Stimulated activated CD8-positive, alpha-beta memory T cell treated with anti-CD3 and anti-CD28 coated beads, Interleukin-7, amount 100 ng/mL, for 1 hour (primary cell): ENCODE measurements at places on chromosomes 7 and 10.

DNA sequence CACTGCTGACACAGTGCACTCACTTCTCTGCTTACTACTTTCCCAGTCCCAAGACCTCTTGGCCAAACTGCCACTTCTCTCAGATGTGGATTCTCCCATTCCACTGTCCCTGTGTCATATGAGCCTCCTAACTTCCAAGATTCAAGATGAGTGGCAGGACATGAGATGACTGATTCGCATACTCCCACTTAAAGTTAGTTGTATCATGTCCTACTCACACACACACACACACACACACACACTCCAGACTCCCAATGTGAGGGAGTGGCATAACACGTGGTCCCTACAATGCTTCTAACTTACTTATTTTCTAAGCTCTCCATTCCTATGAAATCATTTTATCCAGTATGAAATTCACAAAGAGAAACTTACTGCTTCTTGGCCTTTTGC is 67.0 kb upstream of the CAV2 start:
- no peak for DNase-seq

GRCh38 chr7:1342090-1342640 is 109.5 kb downstream of the UNCX start:
- DNase-seq, result no peak

- DNase-seq, result no peak
These were observed 66.3 kb downstream of the MTERF1 start for GRCh38 chr7:91814189-91814588.

DNA sequence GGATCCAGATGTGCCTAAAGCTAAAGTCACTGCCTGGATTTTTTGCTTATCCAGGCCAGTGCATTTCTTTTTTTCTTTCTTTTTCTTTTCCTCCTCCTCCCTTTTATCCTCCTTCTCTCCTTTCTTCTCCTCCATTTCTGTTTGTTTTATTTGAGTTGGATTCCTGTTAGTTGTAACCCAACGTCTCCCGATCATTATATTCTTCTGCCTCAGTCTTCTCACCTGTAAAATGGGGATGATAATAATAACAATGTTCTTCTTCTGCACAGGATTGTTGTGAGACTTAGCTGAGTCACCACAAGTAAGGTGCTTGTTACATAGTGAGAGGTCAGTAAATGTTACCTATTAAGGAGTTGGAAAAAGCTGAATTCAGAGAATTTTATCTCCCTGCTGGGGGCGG is 13.7 kb upstream of the FFAR4 start:
- no peak for DNase-seq

DNA sequence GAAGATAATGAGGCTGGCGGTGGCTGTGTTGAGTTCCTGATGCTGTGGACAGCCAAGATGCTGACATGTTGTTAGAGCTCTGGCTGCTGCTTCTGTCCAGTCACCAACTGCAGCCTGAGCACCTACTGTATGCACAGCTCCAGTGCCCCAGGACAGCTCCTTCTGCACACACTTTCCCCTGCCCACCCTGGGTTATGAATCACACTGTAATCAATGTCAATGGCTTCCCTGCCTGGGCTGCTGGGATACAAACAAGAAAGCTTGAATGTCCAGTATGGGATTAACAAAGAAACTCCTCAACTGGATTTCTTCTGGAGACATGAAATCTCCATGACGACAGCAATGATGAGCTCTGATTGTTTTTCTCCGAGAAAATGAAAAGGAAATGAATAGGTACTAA is 172.0 kb downstream of the GFRA1 start:
- DNase-seq, result no peak

GRCh38 chr7:36724996-36725395 is 702 bp upstream of the AOAH start:
- DNase-seq, result no peak

DNA sequence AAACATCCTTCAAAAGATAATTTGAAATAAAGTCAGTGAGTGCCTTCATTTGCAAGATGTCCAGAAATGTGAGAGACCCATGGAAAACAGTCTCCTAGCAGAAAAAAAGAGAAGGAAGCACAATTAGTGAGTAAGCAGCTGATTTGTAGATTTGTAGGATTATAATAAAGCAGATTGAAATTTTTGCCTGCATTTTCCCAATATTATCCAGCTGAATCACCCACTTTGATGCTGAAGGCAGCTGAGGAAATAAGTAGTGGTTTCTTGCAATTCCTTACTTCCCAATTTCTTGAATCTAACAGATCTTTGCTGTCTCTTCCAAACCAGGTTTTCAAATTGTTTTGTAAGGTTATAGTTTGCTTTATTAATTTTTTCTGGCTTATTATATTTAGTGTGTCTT is 181.4 kb downstream of the GNAT3 start:
- DNase-seq, result no peak

DNA sequence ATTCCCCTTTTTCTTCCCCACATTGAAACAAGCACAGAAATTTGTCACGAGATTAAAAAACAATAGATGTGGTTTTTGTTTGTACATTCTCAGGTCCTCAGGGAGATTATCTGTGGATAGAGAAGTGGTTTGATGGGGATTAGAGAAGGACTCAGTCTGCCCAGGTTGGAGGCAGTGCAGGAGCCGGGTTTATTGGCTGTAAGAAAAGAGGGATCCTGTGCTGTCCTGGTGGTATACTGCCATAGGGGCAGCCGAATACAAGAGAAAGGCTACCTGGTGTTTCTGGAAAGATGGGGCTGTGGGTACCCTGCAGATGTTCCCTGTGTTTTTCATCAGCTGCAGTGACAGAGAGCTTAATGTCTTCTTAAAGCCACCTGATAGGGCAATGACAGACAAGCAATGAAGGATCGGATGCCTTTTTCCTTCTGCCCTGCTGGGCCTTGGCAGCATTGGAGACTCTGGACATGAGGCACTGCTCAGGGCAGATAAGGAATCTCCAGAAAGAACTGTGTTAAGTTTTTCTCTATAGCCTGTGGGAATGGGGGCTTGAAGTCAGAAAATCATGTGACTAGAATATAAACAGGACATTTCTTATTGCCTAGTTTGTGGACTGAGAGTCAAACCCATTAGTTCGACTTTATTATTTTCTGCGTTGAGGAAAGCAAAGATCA is 18.1 kb upstream of the GPR141 start:
- no peak for DNase-seq

GRCh38 chr7:6153646-6154541 is 118.5 kb downstream of the CYTH3 start:
- DNase-seq, result no peak

- DNase-seq, result no peak
These were observed 495.2 kb downstream of the TCERG1L start for GRCh38 chr10:130816116-130816901.

DNA sequence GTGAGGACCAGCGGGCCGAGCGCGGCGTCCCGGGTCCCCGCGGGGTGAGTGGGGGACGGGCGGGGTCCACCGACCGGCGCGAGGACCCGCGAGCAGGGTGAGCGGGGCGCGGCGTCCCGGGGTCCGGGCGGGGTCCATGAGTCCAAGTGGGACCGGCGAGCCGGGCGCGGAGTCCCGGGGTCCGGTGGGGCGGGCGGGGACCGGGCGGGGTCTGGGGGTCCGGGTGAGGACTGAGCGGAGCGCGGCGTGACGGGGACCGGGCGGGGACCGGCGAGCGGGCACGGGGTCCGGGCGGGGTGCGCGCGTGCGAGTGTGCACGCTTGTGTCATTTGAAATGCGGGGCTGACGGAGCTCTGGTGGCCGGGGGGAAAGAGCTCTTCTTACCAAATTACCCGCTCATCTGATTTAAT is 765 bp downstream of the CELF2 start:
- DNase-seq, result no peak
